ENCODE measurements at places on chromosomes 2 and 18. TPM values are rescaled to one million over a fixed set of nuclear protein-coding genes. Genes with fewer than 3 reads are reported as not detected.

Gene CD8B2
- total RNA-seq, result not detected

Gene ACP1
- total RNA-seq, result 30.8 TPM

Gene PTPRN
- total RNA-seq, result not detected

Gene GAL3ST2
- not detected for total RNA-seq

Gene GKN2
- 0.75 TPM for total RNA-seq

Gene CD8B
- not detected for total RNA-seq

Gene KRTCAP3
- not detected for total RNA-seq

Gene ACVR1C
- not detected for total RNA-seq

Gene CD28
- total RNA-seq, result 4.0 TPM

Gene ARHGEF33
- 6.4 TPM for total RNA-seq

Gene CXCR4
- total RNA-seq, result 15.5 TPM

- no peak for DNase-seq
These were observed 32.4 kb upstream of the VIT start for GRCh38 chr2:36663851-36664695.

GRCh38 chr18:74457043-74457724 is at the start of gene DIPK1C:
Gene DIPK1C, minus strand, starts transcription at chr18:74457308. Its CDS starts 49 bp downstream, at chr18:74457259.
- DNase-seq, result peak; percentile 31

GRCh38 chr2:113980946-113981345 is 91.1 kb downstream of the ACTR3 start:
- no peak for DNase-seq

GRCh38 chr18:9260388-9261380 is 73.9 kb upstream of the TWSG1 start:
- no peak for DNase-seq

DNA sequence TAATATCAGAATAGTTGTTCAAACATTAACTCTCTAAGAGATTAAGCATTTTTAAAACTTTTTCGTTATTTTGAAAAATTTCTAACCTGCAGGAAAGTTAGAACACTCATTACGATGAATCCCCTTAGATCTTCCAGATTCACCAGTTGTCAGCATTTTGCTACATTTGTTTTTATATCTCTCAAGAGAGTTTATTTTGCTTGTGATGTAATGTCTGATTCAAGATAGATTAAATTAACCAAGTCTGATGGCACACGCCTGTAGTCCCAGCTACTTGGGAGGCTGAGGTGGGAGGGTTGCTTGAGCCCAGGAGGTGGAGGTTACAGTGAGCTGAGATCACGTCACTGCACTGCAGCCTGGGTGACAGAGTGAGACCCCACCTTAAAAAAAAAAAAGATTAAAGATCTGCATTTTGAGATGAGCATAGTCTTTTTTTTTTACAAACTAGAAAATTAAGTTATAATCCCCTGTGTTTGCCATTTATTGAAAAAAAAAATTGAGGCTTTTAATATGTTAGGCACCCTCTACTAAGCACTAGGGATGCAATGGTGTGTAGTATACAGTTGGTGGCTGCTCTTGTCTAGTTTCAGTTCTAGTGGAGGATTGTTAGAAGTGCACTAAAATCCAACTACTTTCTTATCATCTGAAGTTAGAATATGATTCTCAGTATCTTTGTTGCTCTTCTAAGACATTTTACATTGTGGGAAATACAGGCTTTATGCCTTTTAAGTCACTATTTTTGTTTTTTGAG is 20.9 kb downstream of the RAB10 start:
- DNase-seq, result no peak

GRCh38 chr2:74814102-74814501 is 19.8 kb upstream of the HK2 start:
- no peak for DNase-seq

DNA sequence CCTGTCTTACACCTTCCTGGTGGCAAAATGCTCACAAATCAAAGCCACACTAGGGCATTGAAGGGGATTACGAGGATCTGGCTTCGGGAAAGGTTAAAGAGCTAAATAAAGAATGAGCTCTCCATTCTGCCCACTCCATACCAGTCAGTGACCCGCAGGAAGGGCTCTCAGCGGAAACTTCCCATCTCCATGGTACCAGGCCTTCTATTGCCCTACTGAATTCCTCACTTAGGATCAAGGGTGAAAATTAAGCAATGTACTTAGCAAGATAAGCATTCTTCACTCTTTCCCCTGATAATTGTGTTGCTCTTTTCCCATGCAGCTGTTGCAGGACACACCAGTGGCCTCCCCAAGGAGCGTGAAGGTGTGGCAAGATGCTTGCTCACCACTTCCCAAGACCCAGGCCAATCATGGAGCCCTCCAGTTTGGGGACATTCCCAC is 75.6 kb upstream of the TTC39C start:
- DNase-seq, result no peak

DNA sequence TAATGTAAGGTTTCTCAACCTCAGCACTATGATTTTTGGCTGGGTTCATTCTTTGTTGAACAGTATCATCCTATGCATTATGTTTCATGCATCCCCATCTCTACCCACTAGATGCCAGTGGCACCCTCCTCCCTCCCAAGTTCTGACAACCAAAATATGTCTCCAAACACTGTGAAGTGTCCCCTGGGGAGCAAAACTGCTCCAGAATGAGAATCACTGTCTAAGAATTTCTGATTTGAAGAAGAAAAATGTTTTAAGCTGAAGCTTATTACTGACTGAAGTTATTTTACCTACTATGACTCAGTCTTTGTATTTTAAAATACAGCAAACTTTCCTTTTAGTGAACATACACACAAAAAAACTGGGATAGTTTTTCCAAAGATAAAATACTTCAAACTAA is 3.4 kb downstream of the THADA start:
- DNase-seq, result no peak

GRCh38 chr2:170703776-170704476 is 11.2 kb upstream of the SP5 start:
- no peak for DNase-seq

DNA sequence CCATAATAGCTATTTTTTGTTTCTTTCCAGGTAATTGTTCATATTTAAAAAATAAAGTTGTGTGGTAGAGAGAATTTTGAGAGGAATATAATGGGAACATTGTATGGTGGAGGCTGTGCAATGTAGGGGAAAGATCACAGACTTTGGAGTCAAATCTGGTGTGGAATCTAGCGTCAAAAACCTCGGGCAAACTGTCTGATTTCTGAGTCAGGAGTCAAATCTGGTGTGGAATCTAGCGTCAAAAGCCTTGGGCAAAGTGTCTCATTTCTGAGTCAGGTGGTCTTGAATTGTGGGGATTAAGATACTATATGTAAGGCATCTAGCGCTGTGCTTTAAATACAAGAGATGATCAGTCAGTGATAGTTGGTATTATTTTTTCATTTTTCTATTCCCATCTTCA is 5.1 kb downstream of the PTPN4 start:
- DNase-seq, result no peak

- no peak for DNase-seq
These were observed 971 bp downstream of the ZNF385B start for GRCh38 chr2:179860255-179861026.

GRCh38 chr2:200173691-200174090 is 132.8 kb upstream of the SPATS2L start:
- no peak for DNase-seq

- DNase-seq, result no peak
These were observed 3.5 kb downstream of the SNTG2 start for GRCh38 chr2:953975-954686.

DNA sequence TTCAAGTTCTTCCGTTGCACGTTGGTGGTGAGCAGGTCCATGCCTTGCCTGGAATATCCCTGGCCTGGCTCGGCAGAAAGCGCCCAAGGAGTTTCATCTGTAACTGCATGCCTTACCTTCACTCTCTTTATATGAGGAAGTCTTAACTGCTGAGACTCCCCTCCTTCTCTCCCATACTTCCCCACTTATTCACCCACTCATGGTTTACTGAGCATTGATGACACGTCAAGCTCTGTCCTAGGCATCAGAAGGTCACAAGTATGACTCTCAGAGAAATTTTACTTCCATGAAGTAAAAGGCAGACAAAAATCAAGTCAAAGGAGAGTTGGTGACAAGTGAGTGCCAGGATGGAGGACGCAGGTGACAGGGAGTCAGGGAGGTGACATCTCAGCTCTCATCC is 68.2 kb downstream of the TBC1D8 start:
- no peak for DNase-seq

DNA sequence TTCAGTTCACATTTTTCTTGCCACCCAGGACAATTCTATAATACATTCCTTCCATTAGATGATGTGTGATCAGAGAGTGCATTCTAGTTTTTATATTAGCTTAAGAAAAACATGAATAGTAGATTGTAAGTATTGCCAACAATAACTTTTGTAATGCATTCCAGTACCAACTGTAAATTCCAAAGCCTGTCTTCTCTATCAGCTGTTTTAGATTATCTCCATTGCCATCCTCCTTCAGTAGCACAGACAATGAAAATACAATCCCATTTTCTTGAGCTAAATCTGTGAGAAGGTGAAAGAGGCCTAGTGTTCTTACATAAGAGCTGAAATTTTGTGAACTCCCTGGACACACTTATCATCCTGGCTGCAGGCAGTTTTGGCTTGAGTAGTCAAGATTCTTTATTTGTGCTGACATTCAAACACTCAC is 103.9 kb downstream of the CCBE1 start:
- DNase-seq, result no peak

DNA sequence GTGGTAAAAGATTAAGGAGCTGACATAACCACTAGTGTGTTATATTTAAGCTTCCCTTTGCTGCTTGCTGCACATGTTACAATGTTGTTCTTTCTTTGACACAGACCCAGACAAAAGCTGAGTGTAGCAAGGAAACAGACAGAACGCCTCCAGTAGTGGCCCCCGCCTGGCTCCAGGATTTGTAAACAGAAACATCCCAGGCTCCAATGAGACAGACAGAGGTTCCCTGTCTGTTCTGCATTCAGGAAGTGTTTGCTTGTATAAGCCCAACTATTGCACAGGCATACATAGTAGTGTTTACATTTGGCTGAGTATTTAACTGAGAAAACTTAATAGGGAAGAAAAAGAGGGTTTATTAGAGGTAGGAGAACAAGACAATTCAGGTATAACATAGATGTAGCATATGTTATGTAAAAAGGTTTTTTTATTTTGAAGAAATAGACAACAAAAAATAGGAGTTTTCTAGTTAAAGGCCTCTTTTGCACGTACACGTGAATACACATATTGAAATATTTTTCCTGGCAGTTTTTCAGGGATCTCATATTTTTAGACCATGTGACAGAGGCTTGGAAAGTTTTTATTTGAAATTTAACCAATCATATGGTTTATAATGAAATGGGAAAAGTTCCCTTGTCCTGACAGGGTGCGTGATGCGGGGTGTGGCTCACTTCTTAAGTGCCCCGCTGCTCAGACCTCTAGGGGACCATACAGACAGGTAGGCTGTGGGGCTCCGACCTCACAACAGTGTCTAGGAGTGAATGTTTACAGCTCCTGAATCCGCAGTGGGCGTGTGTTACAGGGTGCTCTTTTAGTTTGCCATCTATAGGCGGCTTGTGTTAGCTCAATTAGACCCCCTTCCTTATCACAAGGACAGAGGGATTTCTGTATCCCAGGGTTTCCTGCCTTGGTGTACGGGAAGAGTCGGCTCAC is 118.4 kb downstream of the BMPR2 start:
- no peak for DNase-seq

GRCh38 chr2:3523551-3524041 is 4.3 kb upstream of the ADI1 start:
- DNase-seq, result no peak

DNA sequence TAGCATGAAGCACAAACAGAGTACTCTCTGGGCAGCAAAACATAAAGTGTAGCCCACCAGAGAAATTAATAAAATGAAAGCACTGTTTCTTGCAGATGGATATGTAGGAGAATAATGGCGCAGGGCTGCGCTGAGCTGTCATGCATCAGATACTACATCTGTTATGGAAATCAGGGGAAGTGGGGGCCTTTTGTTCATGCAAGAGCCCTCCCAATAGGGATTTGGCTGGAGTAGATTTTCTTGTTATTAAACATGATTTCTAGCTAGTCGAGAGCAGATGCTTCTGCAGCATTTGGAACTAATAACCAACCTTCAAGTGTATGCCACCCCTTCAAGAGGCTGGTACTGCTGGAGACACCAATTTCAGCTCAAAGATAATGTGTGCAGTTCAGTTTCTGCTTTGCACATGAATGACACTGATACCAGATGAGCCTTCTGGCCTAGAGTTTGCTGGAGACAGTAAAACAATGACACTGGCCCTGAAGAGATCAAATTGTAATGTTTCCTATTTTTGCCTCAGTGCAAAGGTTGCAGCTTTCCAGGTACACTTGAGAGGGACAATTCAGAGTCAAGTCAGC is 58.0 kb downstream of the RND3 start:
- DNase-seq, result no peak

- no peak for DNase-seq
These were observed 745.0 kb upstream of the ACVR2A start for GRCh38 chr2:147099845-147100244.

DNA sequence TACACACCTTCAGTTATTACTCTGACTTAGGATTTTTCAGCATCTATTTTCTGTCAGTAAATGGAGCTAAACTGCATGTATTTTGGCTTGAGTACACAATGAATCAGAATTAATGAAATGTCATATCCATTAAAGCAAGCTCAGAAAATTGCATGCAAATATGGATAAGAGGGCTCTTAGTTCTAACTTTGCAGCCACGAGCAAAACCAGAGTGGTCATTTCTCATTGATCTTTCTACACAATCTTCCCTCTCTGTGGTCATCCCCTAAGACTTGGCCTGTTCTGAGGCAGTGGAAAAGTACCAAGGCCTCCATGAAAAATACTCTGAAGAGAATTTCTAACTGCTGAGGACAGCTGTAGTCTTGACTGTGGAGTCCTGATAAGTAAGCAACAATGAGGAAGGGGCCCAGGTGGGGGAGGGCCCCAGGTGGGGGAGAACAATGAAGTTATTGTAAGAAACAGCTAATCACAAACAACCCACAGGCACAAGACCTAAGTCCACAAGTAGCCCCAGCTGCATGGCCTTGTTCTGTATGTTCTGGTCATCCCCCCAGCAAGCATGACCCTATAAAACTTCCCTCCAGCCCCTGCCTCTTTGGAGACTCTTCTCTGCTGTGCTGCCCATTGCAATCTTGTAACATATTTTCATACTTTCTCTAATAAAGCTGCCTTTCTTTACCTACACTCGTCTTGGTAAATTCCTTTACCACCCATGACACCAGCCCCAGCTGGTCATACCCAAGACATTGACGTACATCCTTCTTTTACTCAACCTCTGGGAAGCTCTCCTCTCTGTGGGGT is 230.3 kb downstream of the TDRD15 start:
- DNase-seq, result no peak
